Fibroblast of skin of scalp (primary cell): ENCODE measurements at places on chromosomes 2 and 18.
A peak's percentile ranks its signal among the peaks of the same experiment; 100 is the strongest.

DNA sequence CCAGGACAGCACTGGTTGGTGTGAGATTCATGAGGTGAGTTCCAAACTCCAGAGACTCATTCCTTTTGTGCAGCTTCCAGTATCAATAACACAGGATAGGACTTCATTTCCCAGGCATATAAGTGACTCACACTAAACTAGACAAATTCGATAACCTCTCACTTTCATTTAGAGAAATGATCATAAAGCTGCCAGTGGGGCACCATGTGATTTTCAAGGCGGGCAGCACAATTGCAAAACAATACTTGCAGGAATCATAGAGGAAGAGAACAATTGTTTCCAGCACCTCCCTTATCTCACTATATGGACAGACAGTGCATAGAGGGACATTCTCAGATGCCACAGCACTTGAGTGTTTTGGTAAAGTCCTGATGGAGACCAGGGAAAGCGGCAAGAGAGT, 31.3 kb upstream of the DNAH7 start:
- DNase-seq, result no peak

GRCh38 chr2:10475811-10476660, 27.9 kb upstream of the ODC1 start:
- DNase-seq, result no peak

DNA sequence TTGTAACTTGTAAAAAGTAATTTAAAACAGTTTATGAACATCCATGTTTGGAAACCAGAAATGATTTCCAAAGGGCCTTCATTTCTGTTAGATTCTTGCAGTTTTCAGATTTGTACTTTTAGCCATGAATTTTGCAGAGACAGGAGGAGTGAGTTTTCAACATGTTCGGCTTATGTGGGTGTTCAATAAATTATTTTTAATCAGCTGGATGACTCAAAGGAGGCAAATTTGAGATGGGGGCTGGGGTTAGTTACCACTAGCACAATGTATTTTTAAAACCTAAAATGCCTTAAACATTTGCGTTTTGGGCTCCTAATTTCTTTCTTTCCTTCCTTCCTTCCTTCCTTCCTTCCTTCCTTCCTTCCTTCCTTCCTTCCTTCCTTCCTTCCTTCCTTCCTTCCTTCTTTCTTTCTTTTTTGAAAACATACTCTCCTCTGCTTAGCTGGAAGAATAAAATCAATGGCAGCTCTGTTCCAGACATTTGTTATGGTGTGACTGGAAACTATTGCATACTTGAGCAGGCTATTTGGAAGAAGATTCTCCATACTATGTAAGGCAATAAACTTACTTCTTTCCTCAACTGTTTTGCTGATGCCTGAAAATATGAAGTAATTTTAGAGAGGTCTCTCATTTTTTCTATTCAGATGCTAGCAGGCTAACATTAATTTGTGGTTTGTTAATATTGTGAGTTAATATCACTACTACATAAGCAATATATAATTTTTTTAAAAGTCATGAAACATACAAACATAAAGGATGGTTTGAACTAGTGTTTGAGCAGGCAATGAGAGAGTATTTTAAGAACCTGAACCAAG, 394.4 kb downstream of the NYAP2 start:
- DNase-seq, result no peak

DNA sequence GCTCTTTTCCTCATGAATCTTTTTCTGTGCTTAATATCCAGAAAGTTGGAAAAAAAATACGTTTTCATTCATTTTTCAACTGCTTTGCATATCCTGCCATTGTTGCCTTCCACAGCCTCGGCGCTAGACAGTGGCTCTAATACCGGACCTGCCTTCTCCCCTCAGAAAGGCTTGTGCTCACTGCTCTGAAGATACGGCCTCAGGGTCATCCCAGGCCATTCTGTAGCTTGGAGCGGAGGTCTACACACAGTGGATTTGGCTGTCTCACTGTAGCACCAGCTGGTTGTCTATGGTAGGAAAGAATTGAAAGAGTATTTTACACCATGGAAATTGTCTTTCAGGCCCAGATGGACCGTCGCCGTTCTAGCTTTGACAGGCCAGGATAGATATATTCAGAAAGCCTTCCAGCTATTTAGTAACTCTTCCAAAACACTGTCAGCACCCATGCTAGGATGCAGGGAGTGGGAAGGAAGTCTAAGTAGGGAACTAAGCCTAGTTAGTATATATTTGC, 242.0 kb downstream of the TMEM182 start:
- DNase-seq, result no peak

DNA sequence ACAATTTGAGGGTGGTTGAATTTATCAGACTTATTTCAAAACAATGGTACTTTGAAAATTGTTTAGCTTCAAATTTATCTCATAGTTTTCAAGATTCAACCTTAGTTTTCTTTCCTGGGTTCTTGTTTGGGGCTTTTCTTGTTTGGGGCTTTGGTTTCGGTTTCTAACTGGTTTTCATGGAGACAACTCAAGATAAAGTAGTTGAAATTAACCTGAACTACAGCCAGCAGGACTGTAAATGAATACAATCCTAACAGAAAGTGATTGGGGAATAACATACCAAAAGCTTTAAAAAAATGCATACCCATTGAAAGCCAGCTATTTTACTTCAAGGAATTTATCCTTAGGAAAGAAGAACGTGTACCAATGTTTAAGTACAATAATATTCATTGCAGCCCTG, 133.5 kb upstream of the SLC14A2 start:
- no peak for DNase-seq

GRCh38 chr18:33578518-33579348, 714 bp downstream of the ASXL3 start:
- peak; percentile 14 for DNase-seq

DNA sequence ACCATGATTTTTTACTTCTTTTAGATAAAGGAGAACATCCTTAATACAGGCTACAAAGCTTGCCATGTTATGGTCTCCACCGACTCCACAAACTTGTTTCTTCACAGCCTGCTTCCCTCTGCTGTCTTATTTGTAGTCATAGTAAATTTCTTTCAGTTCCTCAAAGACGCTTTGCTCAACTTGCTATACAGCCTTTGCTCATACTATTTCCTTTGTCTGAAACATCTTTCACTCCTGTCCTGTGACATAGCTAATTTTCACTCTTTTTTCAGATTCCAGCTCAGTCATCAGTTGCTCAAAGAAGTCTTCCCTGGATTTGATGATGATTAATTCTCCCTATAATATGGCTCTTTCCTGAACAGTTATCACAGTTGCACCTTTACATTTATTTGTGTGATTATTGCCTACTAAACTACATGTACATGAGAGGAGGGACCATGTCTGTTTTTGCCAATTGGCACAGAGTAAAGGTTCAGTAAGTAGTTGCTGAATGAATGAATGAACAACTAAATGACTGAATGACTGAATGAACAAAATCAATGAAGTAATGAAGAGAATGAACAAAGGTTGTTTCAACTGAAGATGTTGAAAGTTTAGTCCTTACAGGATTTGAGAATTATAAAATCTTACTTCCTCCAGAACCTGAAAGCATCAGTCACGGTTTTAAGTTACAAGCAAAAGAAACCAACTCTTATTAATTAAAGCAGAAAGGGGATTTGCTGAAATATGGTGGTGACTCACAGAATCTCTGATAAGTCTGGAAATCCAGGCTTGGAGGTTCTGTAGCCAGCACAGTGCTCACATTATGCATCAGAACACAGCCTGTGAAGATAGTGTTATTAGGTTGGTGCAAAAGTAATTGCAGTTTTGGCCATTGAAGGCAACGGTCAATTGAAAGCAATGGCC, 186.4 kb upstream of the FAM98A start:
- DNase-seq, result no peak

DNA sequence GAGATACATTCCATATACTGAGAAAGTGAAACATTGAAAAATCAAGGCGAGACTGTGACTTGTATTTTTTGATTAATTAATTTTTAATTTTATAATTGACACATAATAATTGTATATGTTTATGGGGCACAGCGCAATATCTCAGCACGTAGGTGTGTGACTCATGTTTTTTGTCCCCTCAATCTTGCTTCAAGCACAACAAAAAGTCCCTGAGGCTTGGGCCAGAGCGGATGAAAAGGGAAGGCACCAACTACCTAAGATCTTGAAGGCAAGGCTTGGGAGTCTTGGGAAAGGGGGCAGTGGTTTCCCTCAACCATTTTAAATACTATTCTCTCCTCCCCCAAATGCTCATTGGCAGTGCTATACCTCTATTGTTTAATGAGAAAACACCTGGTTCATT, 9.9 kb downstream of the SGPP2 start:
- DNase-seq, result no peak

GRCh38 chr2:233871432-233871831, 3.2 kb upstream of the MSL3B start:
- DNase-seq, result no peak

GRCh38 chr18:2070631-2071030, 500.7 kb downstream of the METTL4 start:
- DNase-seq, result no peak

GRCh38 chr18:40061086-40061485, 1893.9 kb upstream of the PIK3C3 start:
- DNase-seq, result no peak

DNA sequence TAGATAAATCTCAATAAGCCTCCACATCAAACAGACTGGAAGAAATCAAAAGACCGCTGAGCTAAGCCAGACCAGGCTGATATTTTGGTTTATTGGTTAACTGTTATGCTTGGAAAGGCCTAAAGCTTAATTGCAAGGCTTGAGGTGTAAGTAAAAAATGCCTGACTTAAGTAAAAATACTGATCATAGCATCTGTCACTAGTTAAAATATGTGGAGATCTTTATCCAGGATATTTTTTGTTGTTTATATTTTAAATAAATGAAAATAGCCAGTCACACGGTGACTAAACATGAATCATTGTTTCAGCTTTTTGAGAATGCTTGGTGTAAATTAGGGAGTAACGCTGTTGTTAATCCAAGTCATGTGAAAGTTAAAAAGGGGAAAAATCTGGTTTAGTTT, 127.9 kb downstream of the THADA start:
- DNase-seq, result peak; percentile 79

GRCh38 chr2:146227152-146228019, 1617.4 kb upstream of the ACVR2A start:
- DNase-seq, result no peak

DNA sequence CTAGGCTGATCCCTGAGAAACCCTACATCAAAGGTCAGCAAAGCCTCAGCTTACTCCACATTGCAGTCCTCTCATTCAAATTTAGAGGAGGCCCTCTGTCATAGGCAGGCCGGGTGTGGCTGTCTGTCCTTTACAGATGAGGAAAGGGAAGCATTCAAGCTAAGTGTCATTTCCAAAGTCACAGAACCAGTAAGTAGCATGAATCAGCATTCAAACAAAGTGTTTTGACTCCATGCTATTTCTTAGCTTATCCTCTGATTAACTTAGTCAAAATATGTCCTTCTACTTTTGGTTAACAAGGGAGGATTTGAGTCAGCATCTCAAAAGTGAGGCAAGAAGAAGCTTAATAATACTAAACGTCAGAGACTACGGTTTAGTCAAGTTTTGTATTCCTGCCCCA, 409.0 kb upstream of the POU3F3 start:
- DNase-seq, result no peak

DNA sequence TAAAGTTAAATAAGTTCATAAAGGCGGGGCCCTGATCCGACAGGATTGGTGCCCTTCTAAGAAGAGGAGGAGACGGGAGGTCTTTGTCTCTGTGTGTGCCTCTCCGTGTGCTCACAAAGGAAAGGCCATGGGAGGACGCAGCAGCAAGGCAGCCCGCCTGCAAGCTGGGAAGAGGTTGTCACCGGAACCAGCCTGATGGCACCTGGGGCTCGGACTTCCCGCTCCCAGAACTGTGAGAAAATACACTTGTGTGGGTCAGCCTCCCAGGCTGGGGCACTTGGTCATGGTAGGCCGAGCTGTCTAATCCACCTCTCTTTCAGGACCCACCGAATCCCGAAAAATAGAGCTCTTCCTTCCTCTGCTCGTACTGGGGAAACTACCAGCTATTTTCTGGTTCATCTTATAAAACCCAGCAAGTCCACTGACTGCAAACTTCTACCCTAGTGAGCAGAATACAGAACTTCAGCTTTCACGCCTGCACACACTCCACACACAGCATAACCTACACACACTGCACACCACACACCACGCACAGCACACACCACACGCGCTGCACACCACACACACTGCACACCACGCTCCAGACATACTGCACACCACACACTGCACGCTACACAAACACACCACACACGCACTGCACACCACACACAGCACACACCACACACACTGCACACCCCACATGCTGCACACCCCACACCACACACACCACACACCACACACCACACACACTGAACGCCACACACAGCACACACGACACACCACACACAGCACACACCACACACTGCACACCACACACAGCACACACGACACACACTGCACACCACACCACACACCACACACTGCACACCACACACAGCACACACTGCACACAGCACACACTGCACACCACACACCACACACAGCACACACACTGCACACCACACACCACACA, 58.1 kb downstream of the ASB1 start:
- no peak for DNase-seq

DNA sequence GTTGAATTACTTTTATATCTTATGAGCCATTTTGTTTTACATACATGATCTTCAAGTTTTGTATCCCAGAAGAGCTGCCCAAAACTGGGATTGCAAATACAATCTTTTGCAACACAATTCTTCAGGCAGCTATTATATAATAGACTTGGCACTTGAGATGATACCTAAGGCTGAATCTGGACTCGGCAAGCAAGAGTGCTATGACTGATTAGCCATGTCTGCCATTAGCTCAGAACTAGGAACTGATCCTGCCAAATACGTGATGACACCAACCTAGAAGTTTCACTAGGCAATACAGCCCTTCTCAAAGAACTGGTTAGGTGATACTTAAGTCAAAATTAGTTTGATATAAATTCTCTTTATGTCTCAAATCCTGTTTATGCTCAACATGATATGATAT, 619.6 kb downstream of the CPS1 start:
- DNase-seq, result no peak

- no peak for DNase-seq
These were observed 2.9 kb downstream of the TGOLN2 start for GRCh38 chr2:85324639-85325465.

- peak; percentile 17 for DNase-seq
These were observed 59.4 kb upstream of the MSTN start for GRCh38 chr2:190121971-190122370.

DNA sequence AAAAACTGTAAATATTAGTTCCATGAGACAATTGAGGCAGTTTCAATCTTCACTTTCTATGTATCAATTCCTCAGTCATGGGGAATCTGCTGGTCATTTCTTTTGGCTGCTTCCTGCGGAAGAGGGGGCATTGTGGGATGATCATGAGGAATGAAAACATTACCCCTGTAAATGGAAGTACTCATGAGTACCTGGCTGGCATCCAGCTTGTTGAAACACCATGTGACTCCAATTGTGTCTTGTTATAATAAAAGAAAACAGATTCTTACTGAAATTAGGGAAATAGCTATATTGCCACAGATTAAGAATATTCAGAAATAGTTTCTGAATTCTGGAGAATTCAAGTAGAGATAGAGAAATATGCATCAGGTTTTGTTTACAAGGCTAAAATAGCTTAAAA, 41.6 kb upstream of the GPR39 start:
- DNase-seq, result peak; percentile 20

DNA sequence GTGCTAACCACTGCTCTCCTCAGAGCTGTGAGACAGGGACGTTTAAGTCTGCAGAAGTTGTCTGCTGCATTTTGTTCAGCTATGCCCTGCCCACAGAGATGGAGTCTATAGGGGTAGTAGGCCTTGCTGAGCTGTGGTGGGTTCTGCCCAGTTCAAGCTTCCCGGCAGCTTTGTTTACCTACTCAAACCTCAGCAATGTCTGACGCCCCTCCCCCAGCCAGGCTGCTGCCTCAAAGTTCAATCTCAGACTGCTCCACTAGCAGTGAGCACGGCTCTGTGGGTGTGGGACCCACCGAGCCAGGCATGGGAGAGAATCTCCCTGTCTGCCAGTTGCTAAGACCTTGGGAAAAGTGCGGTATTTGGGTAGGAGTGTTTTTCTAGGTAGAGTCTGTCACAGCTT, 387.8 kb upstream of the SLC39A10 start:
- DNase-seq, result no peak
